ENCODE measurements at places on chromosomes 5 and 9. TPM values are rescaled to one million over a fixed set of nuclear protein-coding genes. Genes with fewer than 3 reads are reported as not detected.

DNA sequence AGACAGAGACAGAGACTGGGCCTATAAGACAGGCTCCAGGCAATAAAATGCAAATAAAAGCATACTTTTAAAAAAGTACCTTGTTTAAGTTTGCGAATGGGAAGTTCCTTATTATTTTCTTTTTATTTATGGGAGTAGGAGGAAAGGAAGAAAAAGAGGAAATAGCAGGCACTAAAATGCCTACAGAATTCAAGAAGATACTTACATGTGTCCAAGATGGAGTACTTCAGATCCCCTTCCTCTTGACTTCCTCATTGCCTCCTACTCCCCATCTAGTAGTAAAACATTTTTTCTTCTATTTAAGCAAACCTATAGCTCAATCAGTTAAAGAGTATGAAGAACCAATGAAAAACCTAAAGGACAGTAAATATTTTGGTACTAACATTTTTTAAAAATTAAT lies 24.8 kb downstream of the GKAP1 start:
- no peaks in the 10 kb centered on the region for H3K4me1 ChIP-seq
- no peak overlapping the region for H3K27ac ChIP-seq
- no peak for DNase-seq
- H3K4me3 ChIP-seq: no peak overlapping the region
- no peaks in the 10 kb centered on the region for H3K36me3 ChIP-seq

DNA sequence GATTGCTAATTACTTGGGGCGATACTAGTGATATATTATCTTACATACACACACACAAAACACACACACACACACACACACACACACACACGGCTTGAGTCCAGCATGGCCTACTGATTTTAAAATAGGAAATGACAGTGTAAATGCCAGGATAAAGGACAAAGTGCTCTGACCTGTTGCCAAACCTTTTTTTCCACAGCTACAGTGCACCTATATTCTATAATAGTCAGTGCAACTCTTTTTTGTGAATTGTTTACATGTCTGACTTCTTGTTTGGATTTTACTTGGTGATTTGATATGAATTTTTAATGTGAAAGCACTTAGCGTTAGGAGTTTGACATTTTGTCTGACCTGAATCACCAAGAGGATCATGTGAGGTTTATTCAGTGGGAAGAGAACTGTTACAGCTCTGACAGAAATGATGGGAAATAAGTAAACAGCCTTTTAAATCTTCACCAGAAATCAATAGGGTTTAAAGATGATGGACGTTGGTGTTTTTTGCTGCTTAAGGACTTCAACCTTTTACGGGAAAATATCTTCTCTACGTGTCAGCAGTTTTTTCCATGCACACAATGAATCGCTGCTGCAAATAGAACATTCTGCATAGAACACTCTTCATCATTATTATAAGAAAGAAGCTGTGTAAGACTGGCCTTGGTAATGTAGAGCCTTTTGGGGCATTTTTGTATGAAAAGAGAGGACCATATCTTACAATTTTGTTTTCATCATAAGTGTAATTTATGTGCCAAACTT lies 218.5 kb downstream of the RANBP17 start:
- H3K4me1 ChIP-seq: no peaks in the 10 kb centered on the region
- no peaks in the 10 kb centered on the region for H3K36me3 ChIP-seq
- H3K4me3 ChIP-seq: no peak overlapping the region

DNA sequence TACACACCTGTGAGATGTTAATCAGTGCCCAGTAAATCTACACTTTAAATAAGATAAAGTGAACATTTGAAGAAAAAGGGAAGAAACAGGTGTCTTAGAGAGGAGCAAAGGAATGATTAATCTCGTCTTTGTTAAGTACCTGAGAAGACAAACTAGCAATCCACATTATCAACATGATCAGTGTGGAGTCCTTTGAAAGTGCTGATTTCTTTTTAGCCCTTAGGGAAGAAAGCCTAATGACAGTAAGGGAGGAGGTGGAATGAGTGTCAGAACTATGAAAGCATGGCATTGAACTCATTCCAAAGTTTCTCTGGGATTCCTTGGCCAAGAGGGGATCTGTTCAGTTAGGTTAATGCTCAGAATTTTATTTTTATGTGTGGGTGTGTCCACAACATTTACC lies 1109.0 kb upstream of the ACO1 start:
- H3K36me3 ChIP-seq: no peaks in the 10 kb centered on the region
- DNase-seq: no peak
- H3K4me3 ChIP-seq: no peak overlapping the region
- H3K27ac ChIP-seq: no peak overlapping the region
- no peaks in the 10 kb centered on the region for H3K27me3 ChIP-seq

DNA sequence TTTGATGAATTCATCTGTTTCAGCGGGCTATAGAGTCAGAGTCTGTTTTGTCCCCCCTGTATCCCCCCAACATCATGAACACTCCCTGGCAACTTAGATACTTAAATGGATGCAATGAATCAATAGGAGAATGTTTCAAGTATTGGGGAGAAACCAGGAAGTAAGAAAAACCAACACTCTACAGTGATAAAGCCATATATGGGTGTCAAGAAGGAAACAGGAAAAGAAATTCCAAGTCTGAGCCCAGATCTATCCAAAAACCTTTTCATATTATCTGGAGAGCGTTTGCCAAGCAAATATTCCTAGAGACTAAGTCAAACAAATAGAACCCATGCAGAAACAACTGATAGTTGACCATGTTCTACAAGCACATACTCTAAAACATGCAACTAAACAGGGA lies 2.3 kb upstream of the GNAQ start:
- peaks cover 7% of the 10 kb centered on the region for H3K36me3 ChIP-seq
- no peak overlapping the region for H3K4me3 ChIP-seq
- H3K27ac ChIP-seq: no peak overlapping the region
- DNase-seq: no peak
- peaks cover 26% of the 10 kb centered on the region for H3K4me1 ChIP-seq

- H3K36me3 ChIP-seq: no peaks in the 10 kb centered on the region
- H3K4me1 ChIP-seq: peaks cover 5% of the 10 kb centered on the region
- no peak overlapping the region for H3K4me3 ChIP-seq
- no peak for DNase-seq
- H3K27me3 ChIP-seq: peaks cover 16% of the 10 kb centered on the region
Measured at GRCh38 chr9:124478354-124478753, 28.1 kb downstream of the ADGRD2 start.

DNA sequence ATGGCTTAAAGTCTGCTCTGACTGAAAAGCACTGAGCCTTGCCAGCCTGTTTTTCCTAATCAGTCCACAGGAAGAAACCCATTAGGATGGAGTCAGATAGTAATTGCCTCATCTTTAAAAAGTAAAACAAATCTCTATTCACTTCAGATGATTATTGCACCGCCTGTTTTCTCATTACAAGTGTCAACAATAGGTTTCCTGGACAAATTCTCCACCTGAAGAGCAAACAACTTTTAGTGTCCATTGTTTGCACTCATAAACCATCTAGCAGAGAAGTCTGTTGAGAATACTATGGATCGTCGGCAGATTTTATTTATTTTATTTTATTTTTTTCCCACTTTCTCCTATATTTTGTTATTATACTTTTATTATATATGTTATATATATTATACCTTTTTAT lies 20.3 kb downstream of the C5orf63 start:
- no peak for DNase-seq
- no peak overlapping the region for H3K4me3 ChIP-seq
- H3K36me3 ChIP-seq: 0 out of 2 replicates have a peak, but pooled peaks cover 3% of the 10 kb centered on the region
- no peaks in the 10 kb centered on the region for H3K27me3 ChIP-seq

- no peaks in the 10 kb centered on the region for H3K36me3 ChIP-seq
- no peak for DNase-seq
- H3K27me3 ChIP-seq: no peaks in the 10 kb centered on the region
- no peak overlapping the region for H3K27ac ChIP-seq
- H3K4me3 ChIP-seq: no peak overlapping the region
Measured at GRCh38 chr9:105816202-105816744, 121.9 kb downstream of the TMEM38B start.

- H3K27ac ChIP-seq: no peak overlapping the region
- no peak for DNase-seq
- H3K36me3 ChIP-seq: no peaks in the 10 kb centered on the region
- H3K27me3 ChIP-seq: 0 out of 2 replicates have a peak, but pooled peaks cover 2% of the 10 kb centered on the region
- no peaks in the 10 kb centered on the region for H3K4me1 ChIP-seq
Measured at GRCh38 chr5:155019601-155020226, 6.2 kb downstream of the KIF4B start.

The PCDHB13 gene
- total RNA-seq: 1.3 TPM

The SLC1A1 gene
- 3.9 TPM for total RNA-seq
